ENCODE measurements at places on chromosomes 11 and 22.

DNA sequence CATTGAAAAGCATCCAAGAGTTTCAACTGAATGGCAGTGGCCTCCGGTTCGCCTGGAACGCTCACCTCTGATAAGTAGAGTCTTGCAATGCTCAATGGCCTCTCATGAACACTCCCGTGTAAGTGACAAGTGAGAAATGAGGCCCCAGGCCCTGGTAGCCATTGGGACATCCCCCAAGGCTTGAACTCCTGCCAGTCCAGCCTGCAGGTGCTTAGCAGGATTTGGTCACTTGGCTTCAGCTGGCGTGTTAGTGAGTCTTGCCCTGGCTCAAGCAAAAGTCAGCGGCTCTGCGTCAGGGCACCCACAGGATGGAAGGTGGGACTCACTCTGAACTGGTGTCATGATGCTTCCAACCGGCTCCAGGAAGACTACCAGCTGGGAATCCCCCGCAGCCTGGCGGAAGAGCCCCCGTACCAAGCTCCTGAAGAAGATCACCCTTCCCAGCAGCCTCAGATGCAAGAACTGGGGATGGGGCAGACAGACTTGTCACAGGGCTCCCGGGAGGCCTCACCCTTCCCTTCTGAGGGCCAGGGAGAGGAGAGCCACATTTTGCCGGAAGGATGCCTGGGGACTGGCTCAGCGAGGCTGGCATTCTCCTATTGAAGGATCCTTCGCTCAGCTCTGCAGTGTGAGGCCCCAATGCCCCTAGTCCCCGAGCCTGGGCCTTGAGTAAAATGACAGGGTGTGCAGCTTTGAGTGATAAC lies 19.3 kb downstream of the MB start:
- no peak for DNase-seq

DNA sequence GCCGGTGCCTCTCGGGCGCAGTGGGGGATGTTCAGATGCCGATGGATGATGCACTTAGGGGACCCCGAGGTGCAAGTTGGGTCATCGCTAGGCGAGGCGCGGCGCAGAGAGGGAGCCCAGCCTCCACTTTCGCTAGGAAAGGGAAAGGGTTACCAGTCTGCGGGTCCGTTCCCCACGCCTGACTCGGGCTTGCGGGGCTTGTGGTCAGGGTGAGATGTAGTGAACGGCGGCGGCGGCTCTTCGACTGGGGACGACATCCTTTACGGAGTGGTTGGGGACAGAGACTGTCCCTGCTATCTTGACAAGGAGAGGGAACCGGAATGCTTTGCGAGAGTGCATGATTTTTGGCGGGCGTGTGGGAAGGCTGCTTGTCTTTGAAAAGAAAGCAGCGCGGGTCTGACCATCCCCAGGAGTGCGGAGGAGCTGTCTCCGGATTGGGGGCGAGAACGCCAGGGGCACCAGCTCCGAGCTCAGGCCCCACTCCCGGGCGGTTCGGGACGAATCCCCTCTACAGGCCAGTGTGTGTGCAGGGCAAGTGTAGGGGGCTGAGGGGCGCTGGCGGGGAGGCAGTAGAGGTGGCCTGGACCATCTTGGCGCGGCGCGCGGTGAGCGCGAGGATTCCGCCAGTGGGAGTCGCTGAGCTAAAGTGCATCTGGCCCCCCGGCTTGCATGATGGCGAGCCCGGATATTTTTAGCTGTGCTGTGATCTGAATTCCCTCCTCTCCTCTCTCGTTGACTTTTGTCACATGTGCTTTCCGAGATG lies 1.1 kb downstream of the FAT3 start:
- DNase-seq, result no peak

GRCh38 chr11:70763606-70764005 lies 365.3 kb downstream of the CTTN start:
- DNase-seq, result no peak

GRCh38 chr22:36049678-36049997 lies 21.0 kb upstream of the RBFOX2 start:
- DNase-seq, result no peak

GRCh38 chr11:109423466-109424190 lies 1.6 kb downstream of the C11orf87 start:
- DNase-seq, result peak; percentile 5

DNA sequence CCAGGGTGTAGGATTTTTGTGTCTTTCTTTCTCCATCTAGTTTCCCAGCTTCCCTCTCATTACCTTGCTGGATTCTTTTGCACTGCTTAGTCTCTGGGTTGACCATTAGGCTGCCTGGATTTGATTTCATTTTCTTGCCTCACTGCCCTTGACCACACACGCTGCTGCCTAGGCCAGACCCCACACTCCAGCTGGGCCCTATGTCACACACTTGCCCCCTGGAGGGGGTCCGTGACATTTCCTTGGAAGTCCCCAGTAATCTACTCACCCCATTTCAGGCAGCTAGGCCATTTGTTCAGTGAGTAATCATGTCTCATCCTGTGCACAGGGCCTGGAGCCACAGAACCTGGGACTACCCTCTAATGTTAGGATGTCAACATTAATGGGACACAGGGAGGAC lies 81.9 kb upstream of the SPON1 start:
- no peak for DNase-seq

DNA sequence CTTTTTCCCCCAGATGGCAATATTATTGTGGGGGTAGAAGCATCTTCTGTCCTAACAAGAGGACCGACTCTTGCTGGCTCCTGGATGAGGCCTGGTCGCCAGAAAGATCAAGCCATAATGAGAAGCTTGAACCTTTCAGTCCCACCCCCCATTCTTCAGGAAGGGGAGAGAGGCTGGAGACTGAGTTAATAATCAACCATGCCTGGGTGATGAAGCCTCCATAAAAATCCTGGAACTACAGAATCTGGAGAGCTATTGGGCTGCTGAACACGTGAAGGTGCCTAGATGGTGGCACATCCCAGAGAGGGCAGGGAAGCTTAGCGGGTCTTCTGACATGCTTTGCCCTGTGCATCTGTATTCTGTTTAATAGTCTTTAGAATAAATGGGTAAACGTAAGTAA lies 16.3 kb downstream of the AP5B1 start:
- DNase-seq, result no peak

DNA sequence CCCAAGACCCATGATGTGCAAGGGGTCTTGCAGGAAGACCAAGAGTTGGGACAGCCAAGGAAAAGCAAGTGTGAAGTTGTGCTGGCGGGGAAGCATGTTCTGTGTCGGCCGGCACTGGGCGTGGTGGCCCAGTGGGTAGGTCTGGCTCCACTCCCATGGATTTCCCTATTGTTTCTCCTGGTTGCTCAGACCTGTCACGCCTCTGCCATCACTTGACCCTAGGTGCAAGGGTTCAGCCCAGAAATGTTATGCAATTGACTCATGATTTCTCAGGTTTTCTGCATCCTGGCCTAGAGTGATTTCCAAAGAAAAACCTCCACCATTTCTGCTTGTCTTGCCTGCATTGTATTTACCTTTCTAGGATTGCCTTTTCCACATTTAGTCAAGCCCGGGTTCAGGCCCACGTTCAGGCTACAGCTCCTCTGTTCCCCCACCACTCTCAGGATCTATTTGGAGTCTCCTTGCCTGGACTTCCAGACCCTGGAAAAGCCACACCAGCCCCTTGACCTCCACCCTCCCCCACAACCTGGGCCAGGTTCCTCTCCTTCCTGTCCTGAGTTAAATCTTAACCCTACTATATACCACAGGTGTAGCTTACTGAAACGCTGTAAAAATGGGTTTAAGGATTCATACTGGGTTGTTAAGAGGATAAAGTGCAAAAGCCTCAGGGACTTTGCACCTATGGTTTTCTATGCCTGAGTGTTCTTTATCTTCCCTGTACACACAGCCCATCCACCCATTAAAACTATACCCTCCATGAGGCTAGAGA lies 17.5 kb upstream of the FOLR1 start:
- DNase-seq, result no peak

- no peak for DNase-seq
These were observed 52.0 kb upstream of the SHISAL1 start for GRCh38 chr22:44364751-44365130.

DNA sequence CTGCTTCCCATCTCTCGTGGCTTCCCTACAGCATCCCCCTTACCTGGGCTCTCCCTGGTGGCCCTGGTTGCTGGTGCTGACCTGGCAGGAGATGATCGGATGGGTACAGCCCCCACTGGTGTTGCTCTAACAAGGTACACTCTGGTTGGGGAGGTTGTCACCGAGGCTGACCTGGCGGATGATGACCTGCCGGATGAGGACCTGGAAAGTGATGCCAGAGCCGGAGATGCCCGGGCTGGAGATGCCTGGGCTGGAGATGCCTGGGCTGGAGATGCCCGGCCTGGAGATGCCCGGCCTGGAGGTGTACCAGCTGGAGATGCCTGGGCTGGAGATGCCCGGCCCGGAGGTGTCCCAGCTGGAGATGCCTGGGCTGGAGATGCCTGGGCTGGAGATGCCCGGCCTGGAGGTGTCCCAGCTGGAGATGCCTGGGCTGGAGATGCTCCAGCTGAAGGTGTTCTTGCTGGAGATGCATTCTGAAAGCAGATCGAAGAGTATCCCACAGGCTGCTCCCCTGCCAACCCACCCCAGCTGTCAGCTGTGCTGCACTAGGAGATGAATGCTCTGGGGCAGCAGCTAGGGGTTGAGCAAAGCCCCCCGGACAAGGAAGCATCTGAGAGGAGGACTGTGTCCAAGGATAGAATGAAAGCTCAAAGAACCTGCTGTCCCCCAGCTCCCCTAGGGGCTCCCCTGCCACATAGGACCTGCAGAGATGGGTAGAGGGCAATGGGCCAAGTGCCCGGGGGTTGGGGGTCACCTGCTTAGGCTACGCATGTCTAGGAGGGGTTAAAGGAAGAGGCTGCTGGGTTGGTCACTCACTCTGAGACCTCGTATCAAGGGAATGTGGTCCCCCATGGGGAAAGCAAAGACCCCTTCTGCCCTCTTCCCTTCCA lies 10.6 kb downstream of the TMPRSS13 start:
- no peak for DNase-seq

- DNase-seq, result no peak
These were observed 136.0 kb upstream of the SORL1-AS1 start for GRCh38 chr11:121588747-121589146.

DNA sequence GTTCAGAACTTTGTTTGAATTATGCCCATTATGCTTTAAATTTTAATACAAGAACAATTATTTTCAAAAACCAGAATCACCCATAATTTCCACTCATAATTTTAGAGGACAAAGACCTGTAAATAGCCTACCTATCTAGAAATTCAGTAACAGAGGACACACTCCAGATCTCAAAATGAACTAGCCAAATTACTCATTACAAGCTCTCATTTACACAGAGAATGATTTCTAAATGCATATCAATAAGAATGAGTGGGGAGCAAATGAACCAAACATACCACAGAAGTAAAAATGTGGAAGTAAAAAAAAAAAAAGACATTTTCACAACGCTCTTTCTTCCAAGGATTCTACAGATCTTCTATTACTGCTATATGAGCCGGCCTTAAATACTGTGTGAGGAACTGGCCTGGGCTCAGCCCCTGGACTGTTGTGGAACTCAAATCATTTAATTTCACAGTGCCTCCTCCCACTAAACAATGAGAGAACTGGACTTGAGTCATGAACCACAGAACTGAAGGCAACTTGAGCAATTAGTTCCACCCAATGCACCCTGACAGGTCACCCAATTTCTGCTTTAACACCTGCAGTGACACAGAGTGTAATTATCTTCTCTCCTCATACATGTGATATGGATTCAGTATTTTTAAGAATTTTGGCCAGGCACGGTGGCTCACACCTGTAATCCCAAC lies 8.0 kb downstream of the MRTFA start:
- peak; percentile 62 for DNase-seq

DNA sequence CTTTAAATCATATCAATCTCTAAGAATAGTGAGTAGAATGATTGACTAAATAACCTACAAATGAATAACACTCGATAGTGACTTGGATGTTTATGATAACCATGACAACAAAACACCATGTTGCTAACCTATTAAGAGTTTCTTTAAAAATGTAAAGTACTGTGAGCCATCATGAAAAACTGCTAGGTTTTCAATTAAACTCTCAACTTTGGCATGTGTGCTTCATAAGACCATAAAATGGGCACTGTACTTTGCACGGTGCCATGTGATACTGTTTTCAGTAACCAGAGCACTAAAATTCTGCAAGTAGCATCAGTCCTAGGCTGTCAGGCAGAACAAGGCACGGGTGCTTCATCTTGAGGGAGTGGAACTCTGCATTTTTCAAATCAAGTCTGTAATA lies 96.2 kb upstream of the TRIM77 start:
- no peak for DNase-seq

DNA sequence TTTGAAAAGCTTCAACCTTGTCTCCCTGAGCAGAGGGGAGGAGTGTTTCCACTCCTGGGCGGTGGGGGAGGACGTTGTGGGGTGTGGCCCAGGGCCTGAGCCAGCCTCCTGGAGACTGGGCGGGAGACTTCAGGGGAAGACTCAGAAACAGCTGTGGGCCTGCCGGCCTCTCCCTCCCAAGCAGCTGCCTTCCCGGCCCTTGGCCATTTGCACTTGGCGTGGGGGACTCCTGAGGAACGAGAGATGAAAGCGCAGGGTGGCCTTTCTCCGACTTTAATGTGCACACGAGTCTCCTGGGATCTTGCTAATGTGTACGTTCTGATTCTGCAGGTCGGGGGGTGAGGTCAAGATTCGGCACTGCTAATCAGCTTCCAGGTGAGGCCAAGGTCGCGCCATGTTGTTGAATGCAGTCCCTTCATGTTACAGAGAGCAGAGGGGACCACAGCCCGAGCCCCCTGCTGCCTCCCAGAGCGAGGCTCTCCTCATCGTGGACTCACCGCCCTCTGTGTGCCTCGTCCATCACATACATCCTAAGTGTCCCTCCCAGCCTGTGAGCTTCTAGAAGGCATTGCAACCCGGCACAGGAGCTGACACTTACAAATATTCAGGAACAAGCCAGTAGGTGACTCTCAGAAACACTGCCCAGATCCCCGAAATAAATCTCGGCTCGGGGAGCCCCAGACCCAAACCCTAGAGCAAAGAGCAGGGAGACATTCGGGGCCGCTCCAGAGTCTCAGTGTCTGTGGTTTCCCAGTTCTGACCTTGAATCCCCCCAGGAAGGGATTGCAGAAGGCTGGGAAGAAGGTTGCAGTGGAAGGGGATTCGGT lies 7.7 kb downstream of the LIF start:
- no peak for DNase-seq
